ENCODE measurements at places on chromosomes 6 and 20.

- DNase-seq, result no peak
Observed at GRCh38 chr6:22145823-22146677, 150.8 kb downstream of the PRL start.

- no peak for DNase-seq
Observed at GRCh38 chr6:35412102-35412501, 40.0 kb upstream of the FANCE start.

DNA sequence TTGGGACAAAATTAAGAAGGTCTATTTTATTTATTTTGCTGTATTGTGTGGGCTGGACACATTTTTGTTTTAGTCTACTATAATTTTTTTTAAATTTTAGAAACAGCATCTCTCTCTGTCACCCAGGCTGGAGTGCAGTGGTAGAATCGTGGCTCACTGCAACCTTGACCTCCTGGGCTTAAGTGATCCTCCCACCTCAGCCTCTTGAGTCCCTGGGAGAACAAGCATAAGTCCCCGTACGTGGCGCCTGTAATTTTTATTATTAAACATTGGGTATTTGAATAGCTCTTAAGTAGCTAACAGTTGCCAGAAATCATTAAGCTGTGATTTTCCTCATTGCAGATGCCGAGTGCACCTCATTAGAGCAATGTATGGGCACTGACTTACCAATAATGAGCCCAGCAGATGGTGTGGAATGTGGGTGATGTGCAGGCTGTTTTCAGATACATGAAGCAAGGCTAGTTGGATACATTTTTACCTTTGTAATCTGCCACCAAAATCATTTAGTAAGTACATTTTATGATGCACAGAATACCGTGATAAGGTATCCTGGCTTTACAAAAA, 10.3 kb upstream of the MAS1 start:
- DNase-seq, result no peak

- no peak for DNase-seq
Observed at GRCh38 chr20:33789109-33789857, 21.9 kb upstream of the CHMP4B start.

- DNase-seq, result no peak
Observed at GRCh38 chr6:123604067-123604466, 32.7 kb downstream of the TRDN start.

GRCh38 chr20:61234224-61234890, 17.7 kb upstream of the CDH4 start:
- DNase-seq, result no peak

- DNase-seq, result peak; percentile 61
Observed at GRCh38 chr6:26270903-26271667, 93.9 kb upstream of the BTN3A2 start.

GRCh38 chr6:124495665-124496190, 466.5 kb upstream of the RNF217 start:
- DNase-seq, result no peak

- DNase-seq, result no peak
Observed at GRCh38 chr6:158118886-158119285, 49.2 kb downstream of the SERAC1 start.

DNA sequence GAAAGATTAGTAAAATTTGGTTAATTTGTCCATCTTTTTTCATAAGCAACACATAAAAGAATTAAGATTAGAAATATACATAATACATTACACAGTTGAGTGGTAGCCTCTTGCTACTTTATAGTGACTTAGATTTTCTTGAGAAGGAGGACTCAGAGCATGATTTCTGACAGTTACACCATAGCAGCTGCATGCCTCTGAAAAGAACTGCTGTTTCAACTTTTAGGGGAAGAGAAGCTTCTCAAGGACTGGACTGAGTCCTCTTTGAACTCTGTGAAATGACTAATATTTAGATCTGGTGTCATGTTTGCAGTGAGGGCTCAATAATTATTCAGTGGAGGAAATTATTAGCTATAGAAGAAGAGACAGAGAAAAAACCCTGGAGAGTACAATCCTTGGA, 272.5 kb downstream of the BTBD9 start:
- DNase-seq, result no peak

All from CD8-positive, alpha-beta memory T cell (primary cell).